Stimulated activated CD8-positive, alpha-beta memory T cell treated with anti-CD3 and anti-CD28 coated beads, Interleukin-4, amount 100 ng/mL, for 1 hour (primary cell): ENCODE measurements at places on chromosomes 1 and 21.

GRCh38 chr1:60279798-60280197 is 206.2 kb upstream of the C1orf87 start:
- DNase-seq = no peak

GRCh38 chr1:216475659-216476276 is 52.5 kb upstream of the USH2A start:
- DNase-seq = no peak

- no peak for DNase-seq
These were observed 83.3 kb upstream of the TNR start for GRCh38 chr1:175826705-175827104.

DNA sequence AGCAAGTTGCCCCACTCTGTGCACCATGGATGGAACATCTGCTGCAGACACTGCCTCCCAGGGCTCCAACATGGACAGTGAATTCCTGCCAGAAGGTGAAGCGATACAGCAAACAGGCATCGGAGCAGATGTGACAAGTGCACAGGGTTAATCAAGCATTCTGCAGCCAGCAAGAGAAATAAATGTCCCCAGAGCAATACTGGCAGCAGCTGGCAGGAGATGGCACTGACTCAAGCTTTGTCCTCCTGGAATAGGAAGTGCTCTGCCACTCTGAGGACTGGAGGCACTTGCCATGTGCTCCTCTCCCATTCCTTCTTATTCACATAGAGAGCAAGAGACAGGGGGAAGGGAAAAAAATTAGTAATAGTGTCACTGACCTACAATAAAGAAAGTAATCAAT is 402.7 kb upstream of the DAB1 start:
- no peak for DNase-seq

DNA sequence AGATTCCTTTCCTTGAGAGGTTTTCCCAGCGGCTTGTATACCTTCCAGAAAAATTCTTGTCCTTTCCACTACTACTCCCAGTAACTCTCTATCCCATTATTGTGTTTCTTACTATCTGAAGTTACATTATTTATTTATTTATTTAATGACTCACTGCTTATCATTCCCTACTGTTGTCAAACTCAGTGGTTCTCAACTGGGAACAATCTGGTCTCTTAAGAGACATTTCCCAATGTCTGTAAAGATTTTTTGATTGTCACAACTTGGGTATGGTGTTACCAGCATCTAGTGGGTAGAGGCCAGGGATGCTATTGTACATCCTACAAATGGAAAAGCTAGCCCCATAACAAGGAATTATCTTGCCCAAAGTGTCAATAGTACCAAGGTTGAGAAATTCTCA is 771.5 kb upstream of the ADGRL2 start:
- no peak for DNase-seq

DNA sequence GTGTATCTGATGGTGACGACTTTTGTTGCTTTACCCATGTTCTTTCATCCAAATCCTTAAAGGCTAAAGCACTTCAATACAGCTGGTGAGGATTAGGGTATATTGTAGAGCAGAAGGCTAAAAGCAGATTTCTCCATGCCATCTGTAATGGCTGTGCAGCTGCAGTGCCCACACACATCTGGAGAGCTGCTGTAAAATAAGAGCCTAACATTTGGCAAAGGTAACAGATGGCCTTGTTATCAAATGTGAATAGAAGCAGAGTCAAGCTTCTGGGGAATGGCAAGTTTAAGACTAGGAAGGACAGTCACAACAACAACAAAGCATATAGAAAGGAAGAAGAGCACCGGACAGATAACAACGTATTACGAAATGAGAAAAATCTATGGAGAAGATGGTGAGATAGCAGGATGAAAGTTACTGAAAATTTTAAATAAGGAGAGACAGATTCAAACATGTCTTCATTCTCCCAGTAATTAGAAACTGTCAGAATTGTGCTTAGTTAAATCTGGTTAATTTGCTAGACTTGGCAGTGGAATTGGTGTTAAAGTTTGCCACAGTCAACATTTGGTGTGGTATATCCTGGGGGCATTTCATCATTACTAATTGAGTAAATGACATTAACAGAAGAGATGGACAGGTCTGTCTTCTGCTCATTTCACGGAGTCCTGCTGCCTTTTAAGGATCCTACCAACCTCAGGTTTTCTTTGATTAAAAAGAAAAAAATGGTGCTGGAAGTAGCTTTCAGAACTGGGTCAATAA is 1093.2 kb downstream of the ADGRL2 start:
- no peak for DNase-seq

GRCh38 chr1:83741348-83741747 is 257.6 kb downstream of the TTLL7 start:
- no peak for DNase-seq
